Mesendoderm (in vitro differentiated cells): ENCODE measurements at places on chromosomes 6 and 20.

DNA sequence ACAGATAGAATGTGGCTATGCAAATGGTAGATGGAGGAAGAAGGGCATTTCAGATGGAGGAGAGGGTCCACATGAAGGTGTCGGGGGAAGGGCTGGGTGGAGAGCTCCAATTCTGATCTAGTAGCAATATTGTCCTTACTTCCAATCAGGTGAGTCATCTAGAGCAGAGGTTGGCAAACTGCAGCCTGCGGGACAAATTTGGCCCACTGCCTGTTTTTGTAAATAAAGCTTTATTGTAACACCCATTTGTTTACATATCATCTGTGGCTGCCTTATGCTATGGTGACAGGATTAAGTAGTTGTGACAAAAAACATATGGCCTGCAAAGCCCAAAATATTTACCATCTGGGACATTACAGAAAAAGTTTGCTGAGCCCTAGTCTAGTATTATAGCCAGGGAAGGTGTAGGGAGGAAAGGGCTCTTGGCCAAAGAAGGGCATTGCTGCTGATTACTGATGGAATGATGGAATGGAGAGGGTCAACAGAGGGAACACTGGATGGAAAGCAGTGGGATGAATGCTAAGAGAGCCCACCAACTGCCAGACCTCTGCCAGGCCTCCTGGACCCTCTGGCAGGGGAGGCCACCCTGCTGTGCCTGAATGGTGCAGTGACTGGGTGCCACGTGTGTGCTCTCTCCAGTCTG is 79.8 kb downstream of the SLC22A23 start:
- no peak for DNase-seq

GRCh38 chr20:44117296-44118184 is 69.4 kb downstream of the JPH2 start:
- DNase-seq = no peak

DNA sequence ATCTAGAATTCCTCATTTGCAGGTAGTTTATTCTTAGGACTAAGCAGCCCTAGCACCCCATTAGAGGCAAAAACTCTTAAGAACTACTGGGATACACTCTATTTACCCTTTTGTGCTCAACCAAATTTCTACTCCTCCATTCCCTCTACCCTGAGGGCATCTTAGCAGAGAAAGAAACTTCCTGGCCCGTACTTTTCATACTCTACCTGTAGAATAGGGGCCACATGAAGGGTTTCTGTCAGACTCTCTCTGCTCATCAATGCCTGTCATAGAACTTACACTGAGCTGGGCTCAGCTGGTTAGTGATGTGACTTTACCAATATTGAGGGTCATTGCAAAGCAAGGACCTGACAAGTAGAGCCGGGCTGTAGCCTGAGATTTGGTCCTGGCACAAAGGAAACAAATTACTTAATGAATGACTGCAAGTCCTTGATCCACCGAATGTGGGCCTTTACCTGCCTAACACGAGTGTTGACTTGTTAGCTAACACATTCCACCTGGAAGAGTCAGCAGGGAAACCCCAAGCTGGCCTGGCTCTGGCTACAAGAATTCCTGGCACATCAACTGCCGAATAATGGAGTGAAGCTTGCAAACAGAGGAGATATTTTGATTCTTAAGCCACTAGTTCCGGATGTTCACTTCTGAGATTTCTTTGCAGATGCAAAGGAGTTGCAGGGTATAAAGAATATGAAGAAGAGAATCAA is 280.5 kb upstream of the JAG1 start:
- peak; percentile 33 for DNase-seq

GRCh38 chr6:36277946-36278470 is 8.1 kb downstream of the PNPLA1 start:
- no peak for DNase-seq

DNA sequence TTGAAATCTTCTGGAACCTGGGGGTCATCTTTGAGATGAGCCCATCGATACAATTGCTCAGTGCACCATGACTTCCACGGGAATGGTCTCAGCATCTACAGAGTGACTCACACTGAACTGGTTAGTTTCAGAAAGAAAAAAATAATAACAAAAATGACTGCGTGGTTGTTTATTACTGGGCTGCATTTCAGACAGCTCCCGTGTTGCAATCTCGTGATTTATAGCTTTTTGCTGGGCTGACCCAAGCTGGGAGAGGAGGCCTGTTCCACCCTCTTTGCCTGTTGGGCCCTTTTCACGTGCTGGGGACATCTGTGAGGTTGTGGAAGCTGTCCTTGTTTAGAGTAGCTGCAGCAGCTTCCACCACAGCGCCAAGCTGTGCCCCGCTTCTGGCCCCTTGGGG is 225.5 kb downstream of the BMP7 start:
- no peak for DNase-seq

DNA sequence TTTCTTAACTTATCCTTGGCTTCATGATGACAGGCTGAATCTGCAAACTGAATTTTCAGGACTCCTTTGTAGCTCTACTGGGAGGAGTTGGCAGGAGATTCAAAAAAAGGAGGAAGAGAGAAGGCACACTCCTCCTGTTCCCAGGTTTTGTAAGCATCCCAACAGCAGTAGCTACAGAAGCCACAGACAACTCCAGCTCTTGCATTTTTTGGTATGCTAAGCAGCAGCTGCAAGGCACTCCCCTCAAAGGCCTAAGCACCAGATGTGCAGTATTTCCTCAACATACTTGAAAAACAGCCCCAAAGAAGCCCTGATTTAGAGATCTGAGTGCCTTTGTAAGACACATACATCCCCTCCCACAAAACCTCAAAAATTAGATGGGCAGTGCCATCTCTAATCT is 328.6 kb upstream of the SYNCRIP start:
- no peak for DNase-seq

- no peak for DNase-seq
These were observed 65.6 kb downstream of the SLC2A10 start for GRCh38 chr20:46774943-46775560.

GRCh38 chr20:32385541-32385940 is 27.4 kb downstream of the ASXL1 start:
- no peak for DNase-seq

GRCh38 chr6:151093706-151094105 is 146.1 kb upstream of the AKAP12 start:
- no peak for DNase-seq

DNA sequence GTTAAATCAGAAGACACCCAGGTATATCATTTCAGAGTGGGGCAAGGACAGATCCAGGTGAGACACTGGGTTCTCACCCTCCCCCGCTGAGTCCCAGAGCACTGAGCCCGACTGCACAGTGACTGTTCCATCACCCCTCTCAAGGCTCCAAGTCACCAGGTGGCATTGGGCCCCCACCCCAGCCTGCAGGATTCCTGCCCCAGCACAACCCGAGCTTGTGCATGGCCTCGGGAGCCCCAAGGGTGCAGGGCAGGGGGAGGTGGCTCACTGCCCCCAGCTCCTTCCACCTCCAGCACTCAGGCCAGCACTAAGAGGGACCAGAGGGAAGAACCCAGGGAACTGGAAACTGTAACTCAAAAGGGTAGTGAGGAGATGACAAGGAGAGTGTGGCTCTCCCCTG is 39.3 kb upstream of the CST5 start:
- DNase-seq = no peak

- DNase-seq = no peak
These were observed 267.0 kb downstream of the TAF4 start for GRCh38 chr20:61798632-61799031.

DNA sequence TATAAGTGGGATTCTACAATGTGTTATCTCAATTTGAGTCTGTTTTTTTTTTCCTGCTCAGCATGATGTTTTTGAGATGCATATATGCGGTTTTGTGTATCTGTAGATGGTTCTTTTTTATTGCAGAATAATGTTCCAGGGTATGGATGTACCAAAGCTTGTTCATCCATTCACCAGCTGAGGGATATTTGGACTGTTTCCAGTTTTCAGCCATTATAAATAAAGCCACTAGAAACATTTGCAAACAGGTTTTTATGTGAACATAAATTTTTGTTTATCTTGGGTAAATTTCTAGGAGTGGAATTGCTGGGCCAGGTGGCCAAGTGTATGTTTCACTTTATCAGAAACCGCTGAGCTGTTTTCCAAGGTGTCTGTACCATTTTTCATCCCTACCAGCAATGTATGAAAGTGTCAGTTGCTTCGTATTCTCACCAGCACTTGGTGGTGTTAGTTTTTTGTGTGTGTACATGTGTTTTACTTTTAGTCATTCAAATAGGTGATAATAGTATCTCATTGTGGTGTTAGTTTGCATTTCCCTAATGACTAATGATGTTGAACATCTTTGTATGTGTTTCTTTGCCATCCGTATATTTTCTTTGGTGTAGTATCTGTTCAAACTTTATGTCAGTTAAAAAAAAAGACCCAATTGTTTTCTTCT is 124.2 kb downstream of the CEBPB start:
- no peak for DNase-seq

DNA sequence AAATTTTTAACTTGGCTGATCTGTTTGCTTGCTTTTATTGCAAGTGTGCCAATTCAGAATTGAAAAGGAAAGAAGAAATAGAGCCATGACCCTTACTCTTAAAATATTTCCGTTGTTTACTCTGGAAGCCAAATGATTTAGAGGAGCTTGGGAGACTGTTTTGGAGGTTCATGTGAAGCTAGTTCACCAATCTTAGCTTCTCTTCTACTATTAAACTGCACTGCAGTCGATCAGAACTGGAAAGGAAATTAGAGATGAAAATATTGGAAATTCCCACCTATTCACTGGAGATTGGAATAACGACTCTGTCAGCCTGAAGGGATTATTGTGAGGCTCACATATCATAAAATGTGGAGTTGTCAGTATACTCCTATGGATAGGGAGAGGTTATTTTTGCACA is 81.8 kb downstream of the MLIP start:
- DNase-seq = no peak

GRCh38 chr20:31708736-31709534 is 13.7 kb downstream of the BCL2L1 start:
- DNase-seq = no peak

DNA sequence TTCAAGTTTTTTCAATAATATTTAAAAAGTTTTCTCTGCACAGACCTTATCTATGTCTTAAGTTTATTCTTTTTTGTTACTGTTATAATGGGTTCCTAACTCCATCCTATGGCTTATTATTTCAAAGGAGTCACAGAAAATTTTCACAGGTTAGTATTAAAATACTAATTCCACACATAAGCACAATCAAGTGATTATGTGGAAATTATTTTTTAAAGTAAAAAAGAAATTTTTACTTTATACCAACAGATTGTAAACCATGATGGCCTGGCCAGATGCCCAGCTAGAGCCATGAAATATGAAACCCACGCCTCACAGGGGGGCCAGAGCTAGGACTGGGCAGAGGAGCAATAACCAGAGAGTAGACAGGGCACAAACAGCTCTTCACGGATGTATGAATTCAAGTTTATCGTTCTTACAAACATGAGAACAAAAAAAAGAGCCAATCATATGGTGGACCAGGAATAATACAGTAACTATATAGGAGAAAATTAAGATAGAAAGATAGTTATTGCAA is 34.0 kb downstream of the NUDT3 start:
- no peak for DNase-seq

GRCh38 chr20:39145921-39146320 is 183.8 kb downstream of the DHX35 start:
- no peak for DNase-seq

DNA sequence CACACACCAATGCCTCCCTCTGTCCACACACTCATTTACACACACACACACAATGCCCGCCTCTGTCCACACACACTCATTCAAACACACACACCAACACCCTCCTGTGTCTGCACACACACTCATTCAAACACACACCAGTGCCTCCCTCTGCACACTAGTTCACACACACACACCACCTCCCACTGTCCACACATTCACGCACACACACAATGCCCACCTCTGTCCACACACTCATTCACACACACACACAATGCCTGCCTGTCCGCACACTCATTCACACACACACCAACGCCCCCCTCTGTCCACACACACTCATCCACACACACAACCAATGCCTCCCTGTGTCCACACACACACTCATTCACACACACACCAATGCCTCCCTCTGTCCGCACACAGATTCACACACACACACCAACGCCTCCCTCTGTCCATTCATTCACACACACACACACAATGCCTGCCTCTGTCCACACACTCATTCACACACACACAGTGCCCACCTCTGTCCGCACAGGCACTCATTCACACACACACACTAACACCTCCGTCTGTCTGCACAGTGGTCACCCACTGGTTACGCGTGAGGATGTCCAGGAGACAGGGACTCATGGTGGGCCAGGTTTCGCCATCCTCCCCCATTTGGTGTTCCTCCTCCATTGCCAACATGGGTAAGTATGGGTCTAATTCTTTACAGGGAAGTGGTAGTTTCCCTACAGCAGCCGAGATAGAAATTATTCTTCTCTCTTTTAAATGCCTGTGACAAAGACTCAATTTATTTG is 62.4 kb upstream of the THBS2 start:
- DNase-seq = no peak

DNA sequence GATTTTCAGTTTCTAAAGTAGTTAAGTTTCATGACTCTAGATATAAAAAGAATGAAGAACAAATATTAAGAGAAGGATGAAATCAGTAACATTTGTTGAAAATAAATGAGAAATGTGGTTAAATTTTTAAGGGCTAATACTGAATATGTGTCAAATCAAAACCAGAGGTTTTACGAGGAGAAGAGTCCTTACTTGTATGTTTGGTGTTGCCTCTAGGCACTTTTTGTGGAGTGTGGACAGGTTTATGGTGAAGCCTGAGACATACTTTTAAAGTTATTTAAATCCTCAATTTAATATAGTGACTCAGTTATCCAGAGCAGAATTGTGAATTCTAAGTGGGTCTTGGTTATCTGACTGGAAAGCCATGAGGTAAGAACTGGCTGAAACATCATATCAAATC is 68.7 kb downstream of the COL19A1 start:
- no peak for DNase-seq

GRCh38 chr6:161101517-161101916 is 109.9 kb downstream of the MAP3K4 start:
- DNase-seq = peak; percentile 17

DNA sequence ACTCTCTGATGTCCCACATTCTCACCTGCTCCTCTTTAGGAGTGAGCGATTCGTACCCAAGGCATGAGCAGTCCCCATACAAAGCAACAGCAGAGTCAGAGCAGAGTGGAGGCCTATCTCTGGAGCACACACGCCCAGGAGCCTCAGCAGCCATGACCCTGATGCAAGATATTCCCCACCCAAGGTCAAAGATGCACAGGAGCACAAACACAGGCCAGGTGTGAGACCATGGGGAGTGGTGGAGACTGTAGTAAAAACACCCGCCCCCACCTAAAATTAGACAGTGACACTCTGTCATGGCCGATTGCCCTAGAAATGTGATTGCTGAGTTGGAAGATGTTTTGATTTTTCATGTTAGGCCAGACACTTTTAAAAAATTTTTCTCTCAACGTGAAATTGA is 21.4 kb downstream of the RRBP1 start:
- no peak for DNase-seq

- peak; percentile 78 for DNase-seq
These were observed 125.9 kb downstream of the HTR1B start for GRCh38 chr6:77337392-77337791.

GRCh38 chr6:139944976-139945375 is 570.5 kb upstream of the CITED2 start:
- no peak for DNase-seq

DNA sequence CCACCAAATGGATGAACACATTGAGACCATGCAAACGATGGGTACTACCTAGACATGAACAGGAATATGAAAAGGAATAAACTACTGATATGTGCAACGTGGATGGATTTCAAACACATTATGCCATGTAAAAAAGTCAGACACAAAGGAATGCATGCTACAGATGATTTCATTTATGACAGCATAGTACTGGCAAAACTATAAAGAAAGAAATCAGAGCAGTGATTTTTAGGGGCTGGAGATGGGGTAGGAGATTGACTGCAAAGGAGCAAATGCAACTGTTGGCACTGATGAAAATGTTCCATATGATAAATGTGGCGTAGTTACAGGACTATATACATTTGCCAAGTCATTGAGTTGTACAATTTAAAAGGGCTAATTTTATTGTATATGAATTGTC is 13.4 kb upstream of the COL12A1 start:
- DNase-seq = no peak
